ENCODE measurements at places on chromosomes 1 and 21.

DNA sequence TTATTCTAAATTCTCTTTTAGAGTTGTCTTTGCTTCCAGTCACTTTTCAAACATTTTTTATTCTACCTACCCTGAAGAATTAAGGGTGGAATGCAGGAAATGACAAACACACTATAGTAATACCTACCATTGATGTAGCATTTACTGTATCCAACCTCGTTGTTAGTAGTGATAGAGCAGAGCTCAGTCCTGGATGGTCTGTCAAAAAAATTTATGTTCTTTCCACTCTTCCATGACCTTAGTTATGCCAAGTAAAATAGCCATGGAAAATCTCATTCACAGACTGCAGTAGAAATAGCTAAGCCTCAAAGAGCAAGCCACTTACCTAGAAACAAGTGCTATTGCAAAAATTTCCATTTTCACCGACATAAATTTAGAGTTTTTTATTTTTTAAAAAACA, 74.6 kb downstream of the CRB1 start:
- no peak for DNase-seq

GRCh38 chr1:184801503-184801902, 46.8 kb upstream of the EDEM3 start:
- no peak for DNase-seq

DNA sequence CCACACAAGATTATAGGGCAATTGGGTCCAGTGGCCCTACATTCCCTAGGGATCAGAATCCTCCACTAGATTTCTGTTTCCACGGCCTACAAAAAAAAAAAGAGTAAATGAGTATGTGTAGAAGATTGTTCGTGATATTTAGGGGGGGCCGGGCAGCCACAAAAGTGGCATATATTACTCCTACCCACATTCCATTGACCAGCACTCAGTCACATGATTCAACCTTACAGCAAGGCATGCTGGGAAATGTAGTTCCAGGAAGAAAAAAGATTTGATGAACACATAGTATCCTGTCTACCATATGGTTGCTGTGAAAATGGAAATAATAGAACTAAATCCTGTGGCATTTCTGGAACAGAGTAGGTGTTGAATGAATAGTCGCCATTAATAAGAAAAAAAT, 43.4 kb upstream of the GJB5 start:
- DNase-seq, result no peak

DNA sequence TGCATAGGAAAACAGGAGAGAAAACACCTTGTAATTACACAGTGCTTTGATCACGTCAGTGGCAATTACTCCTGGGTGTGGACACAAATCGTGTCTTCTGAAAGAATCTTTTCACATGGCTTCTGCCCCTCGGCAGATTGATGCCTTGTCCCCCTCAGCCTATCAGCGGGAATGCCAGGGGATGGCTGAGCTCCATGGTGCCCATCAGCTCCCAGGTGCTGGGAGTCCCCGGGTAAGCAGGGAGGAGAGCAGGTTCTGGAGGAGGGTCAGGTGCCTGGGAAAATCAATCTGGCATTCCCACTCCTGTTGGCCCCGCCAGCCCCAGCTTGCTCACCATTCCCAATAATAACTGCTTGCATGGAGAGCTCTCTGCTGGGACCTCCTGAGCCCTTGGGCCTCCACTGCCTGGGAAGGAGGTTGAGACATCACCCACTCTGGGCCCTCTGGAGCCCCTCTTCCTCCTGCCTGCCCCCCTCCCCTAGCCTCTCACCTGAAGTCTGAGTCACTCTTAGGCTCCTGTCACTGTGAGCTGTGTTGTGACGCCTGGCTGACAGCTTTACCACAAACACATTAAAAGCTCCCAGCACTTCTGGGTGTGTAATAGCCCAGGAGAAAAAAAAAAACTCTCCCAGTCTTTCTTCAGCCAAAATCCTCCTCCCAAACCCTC, 4.9 kb downstream of the CAMK2N1 start:
- no peak for DNase-seq

GRCh38 chr1:97006044-97006661, 284.6 kb downstream of the PTBP2 start:
- DNase-seq, result no peak

GRCh38 chr1:3423896-3424611, 30.4 kb upstream of the ARHGEF16 start:
- no peak for DNase-seq

DNA sequence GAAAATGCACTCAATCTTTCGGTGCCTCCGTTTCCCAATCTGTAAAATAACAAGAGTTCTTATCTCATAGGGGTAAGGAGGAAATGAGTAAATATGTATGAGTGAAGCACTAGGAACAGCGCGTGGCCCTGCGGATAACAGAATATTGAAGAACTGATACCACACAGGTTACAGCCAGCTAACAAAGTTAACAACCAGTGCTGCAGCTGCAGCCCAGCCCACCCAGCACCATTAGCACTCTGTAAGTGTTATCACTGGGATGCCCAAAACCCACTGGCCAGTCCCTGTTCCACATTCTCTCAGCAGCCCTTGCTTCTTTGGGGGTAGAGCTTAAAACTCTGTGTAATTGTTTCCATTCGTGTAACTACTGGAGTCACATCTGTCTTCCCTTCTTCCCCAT, 89.5 kb downstream of the VWA5B1 start:
- no peak for DNase-seq

DNA sequence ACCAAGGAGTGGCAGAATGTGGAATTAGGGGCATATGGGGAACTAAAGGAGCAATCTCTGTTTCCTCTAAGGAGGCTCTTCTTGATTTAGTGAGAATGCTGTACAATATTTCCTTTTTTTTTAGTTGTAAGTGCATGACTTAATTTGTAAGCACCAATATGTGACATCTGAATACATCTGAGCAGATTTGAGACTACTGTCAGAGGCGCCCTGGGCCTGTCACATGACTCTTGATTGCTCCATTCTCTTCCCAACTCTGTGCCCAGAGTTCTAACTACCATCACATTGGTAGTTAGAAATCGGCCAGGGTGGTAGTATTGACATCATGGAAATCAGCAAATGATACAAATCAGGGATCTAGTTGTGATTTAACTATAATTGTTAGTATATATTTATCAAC, 110.1 kb upstream of the LMO4 start:
- DNase-seq, result no peak

DNA sequence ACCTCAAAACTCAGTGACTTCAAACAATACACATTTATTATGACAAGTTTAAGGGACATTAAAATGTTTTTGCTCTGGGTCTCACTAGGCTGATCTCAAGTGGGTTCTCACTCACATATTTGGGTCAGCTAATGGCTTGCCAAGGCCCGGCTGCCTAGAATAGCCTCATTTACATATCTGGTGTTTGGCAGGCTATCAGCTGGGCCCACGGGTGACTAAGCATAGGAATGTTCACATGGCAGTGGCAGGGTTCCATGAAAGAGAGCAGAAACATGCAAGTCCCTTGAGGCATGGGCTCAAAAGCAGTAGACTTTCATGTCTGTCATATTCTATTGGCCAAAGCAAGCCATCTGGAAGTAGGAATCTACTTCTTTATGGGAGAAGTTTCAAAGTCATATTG, 492.6 kb downstream of the KCNT2 start:
- no peak for DNase-seq

DNA sequence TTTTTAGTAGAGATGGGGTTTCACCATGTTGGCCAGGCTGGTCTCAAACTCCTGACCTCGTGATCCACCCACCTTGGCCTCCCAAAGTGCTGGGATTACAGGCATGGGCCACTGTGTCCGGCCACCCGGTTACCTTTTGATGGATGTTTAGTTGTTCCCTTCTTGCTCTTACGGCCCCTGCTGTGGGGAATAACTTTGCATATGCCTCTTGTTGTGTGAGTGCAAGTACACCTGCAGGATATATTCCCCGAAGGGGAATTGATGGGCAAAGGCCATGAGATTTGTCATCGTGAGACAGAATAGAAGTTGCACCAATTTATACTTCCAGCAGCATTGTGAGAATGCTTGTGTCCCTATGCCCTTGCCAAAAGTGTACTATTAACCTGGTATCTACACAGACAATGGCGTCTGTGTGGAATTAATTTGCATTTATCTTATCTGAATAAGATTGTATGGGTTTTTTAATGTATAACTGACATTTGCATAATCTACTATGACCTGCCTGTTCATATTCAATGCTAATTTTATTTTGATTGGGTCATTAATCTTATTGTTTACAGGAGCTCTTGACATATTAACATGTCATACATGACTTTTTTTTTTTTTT, 8.1 kb downstream of the IL6R start:
- no peak for DNase-seq

- DNase-seq, result no peak
Measured at GRCh38 chr21:16419188-16419921, 689.6 kb downstream of the USP25 start.

GRCh38 chr1:102942324-102942723, 166.0 kb downstream of the COL11A1 start:
- no peak for DNase-seq

DNA sequence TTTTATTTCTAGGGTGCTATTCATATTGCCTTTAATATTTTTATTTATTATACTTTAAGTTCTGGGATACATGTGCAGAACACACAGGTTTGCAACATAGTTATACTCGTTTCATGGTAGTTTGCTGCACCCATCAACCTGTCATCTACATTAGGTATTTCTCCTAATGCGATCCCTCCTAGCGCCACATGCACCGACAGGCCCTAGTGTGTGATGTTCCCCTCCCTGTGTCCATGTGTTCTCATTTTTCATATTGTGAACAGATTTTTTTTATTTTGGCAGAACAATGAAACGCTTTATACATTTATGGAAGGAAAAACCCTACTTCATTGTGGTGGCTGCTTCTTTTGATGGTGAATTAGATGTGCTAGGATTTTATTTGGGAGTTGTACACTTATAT, 14.4 kb upstream of the USH2A start:
- no peak for DNase-seq

- no peak for DNase-seq
Measured at GRCh38 chr21:31553926-31554325, 105.6 kb upstream of the SOD1 start.

- DNase-seq, result no peak
Measured at GRCh38 chr1:107748531-107748930, 216.4 kb downstream of the VAV3 start.

DNA sequence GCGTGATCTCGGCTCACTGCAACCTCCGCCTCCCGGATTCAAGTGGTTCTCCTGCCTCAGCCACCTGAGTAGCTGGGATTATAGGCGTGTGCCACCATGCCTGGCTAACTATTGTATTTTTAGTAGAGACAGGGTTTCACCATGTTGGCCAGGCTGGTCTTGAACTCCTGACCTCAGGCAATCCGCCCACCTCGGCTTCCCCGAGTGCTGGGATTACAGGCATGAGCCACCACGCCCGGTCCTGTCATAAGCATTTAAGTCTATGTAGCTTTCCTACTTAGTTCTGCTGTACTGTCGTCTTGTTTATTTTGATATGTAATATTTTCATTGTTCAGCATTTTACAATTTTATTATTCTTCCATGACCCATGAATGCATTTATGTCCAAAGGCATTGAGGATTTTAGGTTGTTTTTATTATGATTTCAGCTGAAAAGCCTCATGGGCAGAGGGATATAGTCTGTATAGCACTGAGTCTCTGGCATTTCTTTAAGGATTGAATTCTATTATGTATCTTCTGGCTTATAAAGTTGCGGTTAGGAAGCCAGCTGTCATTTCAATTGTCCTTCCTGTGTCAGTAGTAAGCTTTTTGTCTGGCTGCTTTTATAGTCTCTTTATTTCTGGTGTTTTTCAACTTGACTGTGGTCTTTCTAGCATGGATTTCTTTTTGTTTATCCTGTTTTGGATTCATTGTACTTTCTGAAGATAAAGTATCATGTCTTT, 9.2 kb downstream of the AGPAT3 start:
- DNase-seq, result no peak

- no peak for DNase-seq
Measured at GRCh38 chr1:35573198-35574124, at the start of gene TFAP2E. Gene TFAP2E (plus strand): TSS chr1:35573314. CDS start chr1:35573578, 264 bp downstream.

- DNase-seq, result no peak
Measured at GRCh38 chr1:246005067-246005466, 502.0 kb downstream of the SMYD3 start.

GRCh38 chr1:200281201-200281835, 128.5 kb downstream of the ZNF281 start:
- DNase-seq, result no peak

GRCh38 chr1:206961668-206962067, 8.6 kb downstream of the FCAMR start:
- no peak for DNase-seq

DNA sequence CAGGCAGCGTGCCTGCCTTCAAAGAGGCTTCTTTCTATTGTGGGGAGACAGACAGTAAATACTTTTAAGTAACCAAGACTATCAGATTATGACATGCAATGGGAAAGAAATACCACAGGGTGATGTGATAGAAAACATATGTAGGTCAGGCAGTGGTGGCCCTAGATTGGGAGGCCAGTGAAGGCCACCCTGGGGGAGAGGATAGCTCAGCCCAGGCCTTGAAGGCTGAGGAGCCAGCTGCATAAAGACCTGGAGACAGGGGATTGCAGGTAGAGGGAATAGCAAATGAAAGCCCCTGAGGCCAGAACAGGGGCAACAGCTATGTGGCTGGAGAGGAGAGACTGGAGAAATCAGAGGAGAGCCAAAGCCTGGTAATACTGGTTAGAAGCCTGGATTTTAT, 4.0 kb downstream of the SOX13 start:
- DNase-seq, result no peak

DNA sequence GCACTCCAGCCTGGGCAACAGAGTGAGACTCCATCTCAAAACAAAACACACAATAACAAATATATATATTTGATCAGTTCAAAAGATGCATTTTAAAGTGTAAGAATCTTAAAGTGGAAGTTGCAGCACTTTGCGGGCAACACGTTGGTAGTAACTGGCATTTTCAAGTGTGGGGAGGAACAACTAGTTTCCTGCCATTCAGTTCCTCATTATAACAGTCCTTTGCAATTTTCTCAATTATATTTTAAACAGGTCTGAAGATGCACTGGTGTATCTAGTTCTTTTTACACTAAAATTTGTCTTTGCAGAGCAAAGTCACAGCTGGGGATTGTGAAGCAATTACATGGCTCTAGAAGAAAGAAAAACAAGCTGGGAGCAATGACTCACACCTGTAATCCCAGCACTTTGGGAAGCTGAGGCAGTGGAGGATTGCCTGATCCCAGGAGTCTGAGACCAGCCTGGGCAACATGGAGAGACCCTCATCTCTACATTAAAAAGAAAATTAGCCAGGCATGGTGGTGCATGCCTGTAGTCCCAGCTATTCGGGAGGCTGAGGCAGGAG, 25.3 kb downstream of the RRAGC start:
- DNase-seq, result no peak

DNA sequence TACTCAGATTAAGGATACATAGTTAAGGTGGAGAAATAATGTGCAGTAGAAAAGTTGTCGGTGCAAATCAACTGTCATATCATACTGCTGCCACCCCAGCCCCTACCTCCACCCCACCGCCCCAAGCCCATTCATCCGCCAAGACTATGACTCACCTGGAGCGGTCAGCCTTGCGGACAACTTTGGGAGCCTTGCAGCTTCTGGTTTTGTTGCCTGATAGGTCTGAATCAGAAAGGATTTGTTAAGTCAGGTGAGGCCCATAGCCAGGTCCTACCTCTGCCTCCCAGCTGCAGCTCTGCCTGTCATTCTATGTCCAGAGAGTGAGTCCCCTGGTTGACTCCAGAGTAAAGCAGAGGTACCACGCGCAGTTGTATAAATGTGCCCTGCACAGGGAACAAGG, 12.6 kb downstream of the C1orf162 start:
- no peak for DNase-seq

Measured in activated CD4-positive, alpha-beta T cell treated with anti-CD3 and anti-CD28 coated beads, Interleukin-2, amount 50 U/mL, for 16 hours (primary cell).